ENCODE measurements at places on chromosomes 2 and 18. TPM values are rescaled to one million over a fixed set of nuclear protein-coding genes. Genes with fewer than 3 reads are reported as not detected.

Gene KCNIP3
- total RNA-seq, result 2.6 TPM

Gene PGAP1
- total RNA-seq, result 12.0 TPM

Gene MEIS1
- 54.7 TPM for total RNA-seq

Gene MARCO
- total RNA-seq, result 491 TPM

Gene ADGRF3
- total RNA-seq, result 0.35 TPM

Gene MAP3K19
- total RNA-seq, result 7.2 TPM

Gene RIT2
- total RNA-seq, result not detected

Gene FN1
- 1,248 TPM for total RNA-seq

Gene SEMA4C
- total RNA-seq, result 24.3 TPM

Gene COBLL1
- 89.4 TPM for total RNA-seq

- peaks cover 75% of the 10 kb centered on the region for H3K4me1 ChIP-seq
- no peaks in the 10 kb centered on the region for H3K36me3 ChIP-seq
- DNase-seq, result no peak
- peaks cover 100% of the 10 kb centered on the region for H3K27me3 ChIP-seq
Measured at GRCh38 chr2:63051795-63052333, 1.2 kb downstream of the OTX1 start.

DNA sequence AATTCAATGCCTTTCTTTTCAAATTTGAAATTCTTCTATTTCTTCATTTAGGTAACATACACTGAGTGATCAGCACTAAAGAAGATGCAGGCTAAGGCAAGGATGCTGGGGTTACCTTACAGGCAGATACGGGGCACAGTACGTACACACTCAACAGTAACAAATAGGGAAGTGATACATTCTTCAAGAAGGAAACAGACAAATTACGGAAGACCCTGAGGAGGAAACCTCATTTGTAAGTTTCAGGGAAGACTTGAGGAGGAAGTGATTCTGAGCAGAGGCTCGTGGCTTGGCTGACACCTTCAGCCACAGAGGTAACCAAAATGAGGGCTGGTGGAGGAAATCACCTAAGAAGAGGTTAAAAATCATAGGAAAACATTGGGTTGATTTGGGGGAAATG, 1108.3 kb upstream of the KLHL29 start:
- DNase-seq, result no peak
- H3K4me3 ChIP-seq, result no peak overlapping the region
- no peak overlapping the region for H3K27ac ChIP-seq

GRCh38 chr2:241081643-241082340, 20.3 kb downstream of the MTERF4 start:
- H3K4me3 ChIP-seq, result no peak overlapping the region
- DNase-seq, result no peak
- H3K27ac ChIP-seq, result peak overlapping the region; percentile 24

- H3K4me1 ChIP-seq, result peaks cover 14% of the 10 kb centered on the region
- H3K4me3 ChIP-seq, result no peak overlapping the region
- no peaks in the 10 kb centered on the region for H3K36me3 ChIP-seq
Measured at GRCh38 chr2:110946902-110947301, 173.8 kb upstream of the BCL2L11 start.

DNA sequence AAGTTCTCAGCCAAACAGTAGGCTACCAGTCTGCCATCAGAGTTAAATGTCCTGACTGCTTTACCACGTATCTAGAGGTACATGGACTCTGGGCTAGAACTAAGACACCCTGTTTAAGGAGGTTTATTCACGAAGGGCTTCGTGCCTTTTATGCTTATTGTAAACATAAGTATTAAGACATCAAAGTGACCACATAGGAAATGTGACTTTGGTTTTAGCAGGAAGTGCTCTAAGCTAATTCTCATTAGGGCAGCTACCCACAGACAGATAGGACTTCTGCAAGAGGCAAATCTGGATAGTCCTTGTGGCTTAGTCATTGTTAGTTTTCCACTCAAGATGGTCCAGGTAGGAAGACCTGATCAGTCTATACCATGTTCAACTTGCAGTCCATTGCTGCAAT, 233.3 kb upstream of the MGAT5 start:
- no peak for DNase-seq
- H3K36me3 ChIP-seq, result no peaks in the 10 kb centered on the region
- H3K27me3 ChIP-seq, result no peaks in the 10 kb centered on the region
- no peak overlapping the region for H3K4me3 ChIP-seq
- H3K27ac ChIP-seq, result no peak overlapping the region

DNA sequence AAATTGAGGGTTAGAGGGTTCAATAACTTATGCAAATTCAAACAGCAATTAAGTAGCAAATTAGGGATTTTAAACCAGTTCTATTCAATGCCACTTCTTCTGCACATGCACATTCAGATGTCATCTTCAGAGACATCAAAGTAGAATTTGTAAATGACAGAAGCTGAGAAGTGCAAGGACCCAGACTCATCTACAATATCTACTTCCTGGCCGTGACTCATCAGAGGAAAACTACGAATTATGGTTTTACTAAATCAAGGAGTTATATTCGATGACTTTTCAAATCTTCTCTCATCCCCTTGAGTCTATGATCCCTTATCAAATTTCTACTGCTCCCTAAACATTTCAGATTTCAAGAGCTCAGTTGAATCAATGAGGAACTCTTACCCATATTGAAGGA, 20.0 kb upstream of the STAT4 start:
- no peaks in the 10 kb centered on the region for H3K27me3 ChIP-seq
- no peak for DNase-seq
- H3K4me1 ChIP-seq, result peaks cover 40% of the 10 kb centered on the region

GRCh38 chr2:126790987-126791780, 107.5 kb upstream of the TEX51 start:
- DNase-seq, result no peak
- no peaks in the 10 kb centered on the region for H3K4me1 ChIP-seq
- no peak overlapping the region for H3K4me3 ChIP-seq
- no peak overlapping the region for H3K27ac ChIP-seq
- H3K27me3 ChIP-seq, result peaks cover 8% of the 10 kb centered on the region

DNA sequence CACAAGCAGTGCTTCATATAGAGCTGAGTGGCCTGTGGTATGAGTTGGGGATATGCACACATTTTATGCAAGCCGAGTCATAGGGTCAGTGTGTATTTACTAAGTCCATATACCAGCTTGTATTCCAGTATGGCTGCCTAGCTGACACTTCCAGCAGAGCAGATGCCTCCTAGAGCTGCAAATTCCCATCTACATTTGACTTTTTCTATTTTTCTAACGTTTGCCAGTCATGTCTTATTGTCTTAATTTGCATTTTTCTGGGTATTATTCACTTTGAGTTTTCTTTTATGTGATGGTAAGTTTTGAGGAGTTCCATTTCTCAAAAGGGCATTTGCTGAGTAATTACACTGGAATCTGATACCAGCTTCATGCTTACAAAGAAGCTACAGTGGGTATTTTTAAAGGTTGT, 334.5 kb upstream of the CDH2 start:
- no peak overlapping the region for H3K27ac ChIP-seq
- DNase-seq, result no peak

GRCh38 chr2:202065876-202066275, 7.2 kb upstream of the KIAA2012 start:
- H3K36me3 ChIP-seq, result no peaks in the 10 kb centered on the region
- H3K4me1 ChIP-seq, result peaks cover 11% of the 10 kb centered on the region
- no peak overlapping the region for H3K4me3 ChIP-seq
- DNase-seq, result no peak

- H3K4me1 ChIP-seq, result no peaks in the 10 kb centered on the region
- no peak for DNase-seq
- H3K27ac ChIP-seq, result no peak overlapping the region
- no peak overlapping the region for H3K4me3 ChIP-seq
- H3K36me3 ChIP-seq, result no peaks in the 10 kb centered on the region
Measured at GRCh38 chr2:233764264-233764663, 4.2 kb downstream of the UGT1A1 start.

- no peak for DNase-seq
- no peaks in the 10 kb centered on the region for H3K27me3 ChIP-seq
- peaks cover 28% of the 10 kb centered on the region for H3K4me1 ChIP-seq
- no peaks in the 10 kb centered on the region for H3K36me3 ChIP-seq
Measured at GRCh38 chr2:26716340-26716739, 23.8 kb downstream of the KCNK3 start.

GRCh38 chr2:52539026-52539970, 1228.3 kb upstream of the CHAC2 start:
- no peaks in the 10 kb centered on the region for H3K27me3 ChIP-seq
- H3K27ac ChIP-seq, result no peak overlapping the region
- no peak for DNase-seq

- no peaks in the 10 kb centered on the region for H3K4me1 ChIP-seq
- no peaks in the 10 kb centered on the region for H3K27me3 ChIP-seq
- no peak overlapping the region for H3K4me3 ChIP-seq
- DNase-seq, result no peak
- no peak overlapping the region for H3K27ac ChIP-seq
Measured at GRCh38 chr18:6521803-6522418, 107.2 kb upstream of the L3MBTL4 start.

GRCh38 chr18:7803956-7804469, 236.9 kb downstream of the PTPRM start:
- H3K4me3 ChIP-seq, result no peak overlapping the region
- no peaks in the 10 kb centered on the region for H3K4me1 ChIP-seq
- no peak overlapping the region for H3K27ac ChIP-seq
- H3K27me3 ChIP-seq, result no peaks in the 10 kb centered on the region
- H3K36me3 ChIP-seq, result no peaks in the 10 kb centered on the region
- DNase-seq, result no peak

- peaks cover 12% of the 10 kb centered on the region for H3K4me1 ChIP-seq
- H3K36me3 ChIP-seq, result no peaks in the 10 kb centered on the region
- H3K27ac ChIP-seq, result no peak overlapping the region
- no peak for DNase-seq
- no peaks in the 10 kb centered on the region for H3K27me3 ChIP-seq
- no peak overlapping the region for H3K4me3 ChIP-seq
Measured at GRCh38 chr2:172999641-173000386, 75.8 kb upstream of the MAP3K20 start.

DNA sequence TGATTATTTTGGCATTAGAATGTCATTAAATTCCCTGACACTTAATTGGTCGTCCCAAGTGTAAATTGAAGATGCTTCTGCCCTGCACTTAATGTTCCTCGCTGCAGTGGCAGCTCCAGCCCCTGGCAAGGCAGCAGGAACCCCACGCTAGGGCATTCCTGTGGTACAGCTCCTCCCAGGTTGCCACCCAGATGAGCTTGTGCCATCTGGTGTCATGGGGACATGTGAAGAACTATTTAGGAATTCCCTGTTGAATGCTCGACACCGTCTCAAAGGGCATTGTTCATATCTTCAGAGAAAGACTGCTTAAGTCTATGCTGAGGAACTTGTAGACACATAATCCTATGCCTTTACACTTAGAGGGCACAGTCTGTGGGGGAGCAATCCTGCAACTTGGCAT, 38.9 kb downstream of the BCL2L11 start:
- peaks cover 27% of the 10 kb centered on the region for H3K36me3 ChIP-seq
- peaks cover 26% of the 10 kb centered on the region for H3K4me1 ChIP-seq
- H3K4me3 ChIP-seq, result no peak overlapping the region
- no peak overlapping the region for H3K27ac ChIP-seq
- DNase-seq, result no peak
- H3K27me3 ChIP-seq, result no peaks in the 10 kb centered on the region

GRCh38 chr2:76120176-76120575, 409.5 kb upstream of the GCFC2 start:
- no peaks in the 10 kb centered on the region for H3K4me1 ChIP-seq
- no peaks in the 10 kb centered on the region for H3K36me3 ChIP-seq
- no peak for DNase-seq
- no peak overlapping the region for H3K4me3 ChIP-seq
- no peak overlapping the region for H3K27ac ChIP-seq

DNA sequence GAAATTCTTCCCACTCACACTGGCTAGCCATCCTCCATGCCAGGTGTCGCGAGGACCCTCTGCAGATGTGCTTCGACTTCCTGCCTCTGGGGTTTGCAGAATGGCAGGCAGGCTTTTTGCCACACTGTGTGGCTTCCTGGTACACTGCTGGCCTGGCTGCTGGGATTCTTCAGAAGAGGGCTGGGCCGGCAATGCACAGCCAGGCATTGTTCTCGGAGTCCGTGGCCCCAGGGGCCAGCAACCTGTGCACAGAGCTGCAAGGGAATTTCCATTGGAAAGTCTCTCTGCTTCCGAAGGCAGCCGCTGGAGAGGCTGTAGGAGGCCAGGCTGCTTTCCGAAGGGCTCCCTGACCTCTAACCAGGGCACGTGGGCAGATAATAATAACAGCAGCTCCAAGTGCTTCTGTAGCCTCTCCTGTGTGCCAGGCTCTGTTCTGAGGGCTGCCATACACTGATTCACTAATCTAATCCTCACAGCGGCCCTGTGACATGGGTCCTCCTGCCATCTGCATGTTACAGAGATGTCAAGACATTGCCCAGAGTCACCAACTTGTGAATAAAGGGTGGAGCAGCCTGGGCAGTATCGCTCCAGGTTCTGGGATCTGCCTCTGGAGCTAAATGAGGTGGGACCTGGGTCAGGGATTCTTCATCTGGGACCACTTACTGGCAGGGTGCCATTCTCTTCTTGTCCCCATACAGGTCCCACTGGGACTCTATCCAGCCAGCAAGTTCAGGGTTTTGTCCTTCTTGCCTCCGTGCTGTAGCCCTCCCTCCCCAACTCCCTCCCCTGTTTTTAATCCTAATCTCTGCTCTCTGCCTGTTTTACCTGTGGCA, 5.0 kb downstream of the LDLRAD4 start:
- H3K36me3 ChIP-seq, result no peaks in the 10 kb centered on the region
- H3K4me1 ChIP-seq, result peaks cover 57% of the 10 kb centered on the region
- no peak overlapping the region for H3K4me3 ChIP-seq
- no peak for DNase-seq
- peak overlapping the region; percentile 39 for H3K27ac ChIP-seq

DNA sequence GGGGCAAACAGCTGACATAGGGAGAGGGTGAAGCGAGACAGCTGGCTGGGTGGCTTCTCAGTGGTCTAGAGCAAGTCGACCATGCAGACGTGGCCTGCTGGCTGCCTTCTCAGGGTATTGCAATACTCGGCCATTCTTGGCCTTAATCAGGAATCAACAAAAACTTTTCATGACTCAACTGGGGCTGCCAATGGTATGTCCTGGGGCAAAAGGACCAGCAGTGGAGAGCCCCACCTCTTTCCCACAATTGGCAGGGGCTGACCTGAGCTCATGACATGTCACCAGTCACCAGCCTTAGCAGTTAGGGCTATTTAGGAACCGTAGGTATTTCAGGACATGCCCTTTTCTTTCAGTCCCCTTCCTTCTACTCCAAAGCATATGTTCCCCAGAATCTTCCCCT, 19.1 kb downstream of the PLA2R1 start:
- H3K36me3 ChIP-seq, result no peaks in the 10 kb centered on the region
- no peaks in the 10 kb centered on the region for H3K27me3 ChIP-seq
- no peak overlapping the region for H3K27ac ChIP-seq
- DNase-seq, result no peak
- no peaks in the 10 kb centered on the region for H3K4me1 ChIP-seq

DNA sequence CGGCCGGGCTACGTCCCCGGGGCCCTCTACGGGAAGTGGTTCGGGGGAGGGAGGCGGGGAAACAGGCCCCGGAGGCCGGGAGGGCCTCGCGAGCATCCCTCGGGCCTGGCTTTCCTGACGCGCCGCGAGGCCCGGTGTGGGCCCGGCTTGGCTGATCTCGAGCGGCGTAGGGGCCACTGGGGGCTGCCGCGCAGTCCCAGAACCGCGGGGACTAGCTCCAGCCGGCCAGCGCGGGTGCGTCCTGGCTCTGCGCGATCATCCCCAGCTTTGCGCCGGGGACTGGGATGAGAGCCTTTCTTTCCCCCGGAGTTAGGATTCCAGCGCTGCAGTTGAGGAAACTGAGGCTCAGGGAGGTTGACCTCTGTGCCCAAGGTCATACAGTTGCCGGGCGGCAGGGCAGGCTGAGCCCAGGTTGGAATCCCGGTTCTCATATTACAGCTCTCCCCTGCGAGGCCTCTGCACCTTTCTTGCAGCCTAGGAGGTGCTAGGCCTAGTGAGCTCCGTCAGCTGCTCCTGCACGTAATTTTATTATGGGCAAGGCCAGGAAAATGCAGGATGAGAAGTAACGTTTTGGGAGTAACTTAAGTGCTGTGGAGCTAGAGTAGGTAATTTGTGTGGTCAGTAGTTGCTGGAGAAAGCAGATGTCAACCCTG, 501 bp downstream of the LPIN1 start:
- peaks cover 74% of the 10 kb centered on the region for H3K4me1 ChIP-seq
- H3K36me3 ChIP-seq, result no peaks in the 10 kb centered on the region
- peak overlapping the region; percentile 95 for H3K4me3 ChIP-seq
- H3K27ac ChIP-seq, result peak overlapping the region; percentile 88
